Uterine smooth muscle cell (primary cell): ENCODE measurements at places on chromosomes 16 and 17. TPM values are rescaled to one million over a fixed set of nuclear protein-coding genes. Genes with fewer than 3 reads are reported as not detected.

The NXPH3 gene
- 0.11 and 0.37 TPM in 2 replicates for total RNA-seq

The CAMKK1 gene
- total RNA-seq: 22.1 and 25.7 TPM in 2 replicates

The CHAD gene
- total RNA-seq: not detected in 2 replicates

The TPSG1 gene
- 0.37 TPM in 1 of 2 replicates, not detected in the other for total RNA-seq
